PC-9 (cell line): ENCODE measurements at places on chromosomes 7 and 10.
A peak's percentile ranks its signal among the peaks of the same experiment; 100 is the strongest.

DNA sequence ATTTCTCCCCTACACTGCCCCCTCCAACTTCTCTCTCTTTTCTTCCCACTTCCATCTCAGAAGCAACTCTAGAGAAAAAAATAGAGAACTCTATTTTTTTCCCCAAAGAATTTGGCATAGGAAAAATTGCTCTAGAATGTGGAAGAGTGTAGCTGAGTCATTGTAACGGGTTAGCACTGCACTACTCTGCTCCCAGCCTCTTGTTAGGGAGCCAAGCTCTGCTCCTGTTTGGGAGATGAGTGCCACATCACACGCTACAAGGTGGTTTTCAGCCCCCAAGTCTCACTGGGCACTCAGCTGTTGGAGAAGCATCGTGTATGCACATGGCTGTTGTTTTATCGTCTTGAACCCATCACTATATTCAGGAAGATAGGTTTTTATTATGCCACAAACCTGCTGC, 136.4 kb downstream of the BMPER start:
- DNase-seq, result no peak

GRCh38 chr10:74883428-74883827, 57.0 kb downstream of the KAT6B start:
- no peak for DNase-seq

DNA sequence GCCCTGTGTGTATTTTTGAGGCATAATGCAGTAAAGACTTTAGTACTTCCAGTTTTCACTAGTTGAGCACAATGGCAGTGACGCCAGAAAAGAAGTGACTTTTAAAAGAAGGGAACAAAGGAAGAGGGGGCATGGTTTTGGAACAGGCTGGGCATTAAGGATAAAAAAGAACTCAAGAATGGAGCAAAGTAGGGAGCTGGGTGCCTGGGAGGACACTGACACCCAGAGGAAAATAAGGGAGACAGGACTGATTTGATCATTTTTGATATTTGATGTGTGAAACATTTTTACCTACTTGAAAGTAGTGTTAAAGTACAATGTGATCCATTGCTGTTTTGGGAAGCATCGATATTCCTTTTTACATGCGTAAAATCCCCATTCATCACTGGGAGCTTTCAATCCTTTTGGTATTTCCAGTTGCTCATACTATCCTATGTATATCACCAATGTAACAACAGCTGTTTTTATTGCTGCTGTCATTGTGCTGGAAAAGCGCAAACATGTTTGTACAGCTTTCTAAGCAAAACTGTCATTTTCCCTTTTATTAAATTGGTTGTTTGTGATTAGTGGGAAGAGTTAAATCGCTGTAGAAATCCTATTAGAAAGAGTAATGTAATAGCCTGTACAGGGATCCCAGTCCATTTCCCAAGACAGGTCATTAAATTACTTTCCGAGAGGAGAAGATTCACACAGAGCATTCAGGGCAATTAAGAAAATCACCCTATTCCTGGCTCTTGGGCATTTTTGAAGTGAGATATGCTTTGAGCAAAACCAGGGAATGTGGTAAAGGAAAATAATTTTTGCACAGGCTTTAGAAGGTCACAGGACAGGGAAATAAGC, 85.2 kb downstream of the ADAM12 start:
- no peak for DNase-seq

DNA sequence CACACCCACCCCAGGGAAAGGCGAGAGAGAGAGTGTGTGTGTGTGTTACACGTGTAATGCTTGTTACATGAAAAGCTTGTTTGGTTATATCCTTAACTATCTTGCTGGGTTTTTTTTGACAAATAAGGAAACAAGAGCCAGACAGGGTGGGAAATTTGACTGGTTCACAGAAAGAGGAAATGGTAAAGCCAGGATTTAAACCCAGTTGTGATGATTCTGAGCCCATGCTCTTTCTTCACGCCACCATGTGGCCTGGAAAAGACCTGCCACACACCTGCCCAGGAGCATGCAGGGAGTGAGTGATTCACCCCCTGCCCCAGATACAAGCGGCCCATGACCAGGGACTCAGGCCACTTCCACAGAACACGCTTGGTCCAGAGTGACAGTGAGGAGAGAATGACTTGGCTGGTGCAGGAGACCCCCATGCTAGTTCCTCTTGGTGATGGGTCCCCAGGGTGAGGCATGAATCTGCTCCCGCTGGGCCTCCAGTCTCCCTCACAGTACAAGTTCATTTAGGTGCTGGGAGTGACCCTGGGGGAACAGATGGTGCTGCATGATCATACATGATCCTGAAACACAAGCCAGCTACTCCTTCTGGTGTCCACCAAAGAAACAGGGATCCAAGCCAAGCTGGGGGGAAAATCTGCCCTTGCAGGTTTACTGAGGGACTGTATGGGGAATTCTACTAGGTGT, 21.0 kb upstream of the EIF5AL1 start:
- DNase-seq, result no peak

DNA sequence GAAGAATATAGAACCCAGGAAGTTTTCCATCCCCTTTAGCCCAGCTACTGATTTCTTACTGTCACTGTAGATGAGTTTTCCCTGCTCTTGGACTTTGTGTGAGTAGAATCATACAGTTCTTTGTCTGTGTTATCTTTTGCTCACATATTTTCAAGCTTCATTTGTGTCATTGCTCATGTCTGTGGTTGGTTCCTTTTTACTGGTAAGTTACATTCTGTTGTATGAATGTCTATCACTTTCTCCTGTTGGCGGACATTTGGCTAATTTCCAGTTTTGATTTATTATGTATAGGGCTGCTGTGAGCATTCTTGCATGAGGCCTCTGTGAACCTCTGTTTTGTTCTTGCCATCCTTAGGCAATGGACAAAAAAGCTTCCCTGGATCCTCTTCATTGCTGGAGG, 5.3 kb downstream of the GLRX3 start:
- DNase-seq, result no peak

- DNase-seq, result no peak
Measured at GRCh38 chr7:108511939-108512338, 14.0 kb downstream of the PNPLA8 start.

DNA sequence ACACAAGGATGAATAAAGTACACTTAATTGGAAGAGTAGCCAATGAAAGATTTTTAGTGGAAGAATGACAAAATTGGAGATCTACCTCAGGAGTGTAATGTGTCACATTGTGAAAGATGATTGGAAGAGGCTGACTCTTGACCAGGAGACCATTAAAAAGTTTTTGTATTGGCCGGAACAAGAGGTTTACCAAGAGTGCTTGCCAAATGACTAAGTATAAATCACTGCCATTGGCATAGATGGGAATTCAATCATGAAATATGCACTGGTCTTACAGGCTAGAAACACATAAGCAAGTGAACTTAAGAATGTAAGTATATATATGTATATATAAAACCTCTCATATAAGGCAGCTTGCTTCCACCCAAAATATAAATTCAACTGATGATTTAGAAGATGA, 58.7 kb upstream of the TFEC start:
- DNase-seq, result no peak

- DNase-seq, result no peak
Measured at GRCh38 chr7:154167807-154168206, 115.6 kb downstream of the DPP6 start.

DNA sequence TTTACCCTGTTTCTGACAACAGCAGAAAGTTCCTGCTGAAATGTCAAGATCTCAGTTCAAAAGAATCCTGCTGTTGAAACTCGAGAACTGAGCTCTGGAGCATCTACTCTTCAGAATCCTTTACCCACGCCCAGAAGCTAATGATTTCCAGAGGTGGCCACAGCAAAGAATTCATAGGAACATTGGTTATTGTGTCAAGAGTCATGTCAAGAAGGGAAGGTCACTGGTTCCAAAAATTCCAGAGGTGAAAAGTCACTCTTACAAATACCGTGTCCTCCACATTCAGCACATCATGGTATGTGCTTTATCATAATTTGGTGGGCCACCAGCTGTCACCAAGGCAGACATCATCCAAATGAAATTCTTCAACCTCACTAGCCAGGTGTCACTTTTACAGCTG, 394.4 kb upstream of the NPVF start:
- no peak for DNase-seq

GRCh38 chr10:103543617-103544525, 50.4 kb downstream of the NEURL1 start:
- DNase-seq, result no peak

DNA sequence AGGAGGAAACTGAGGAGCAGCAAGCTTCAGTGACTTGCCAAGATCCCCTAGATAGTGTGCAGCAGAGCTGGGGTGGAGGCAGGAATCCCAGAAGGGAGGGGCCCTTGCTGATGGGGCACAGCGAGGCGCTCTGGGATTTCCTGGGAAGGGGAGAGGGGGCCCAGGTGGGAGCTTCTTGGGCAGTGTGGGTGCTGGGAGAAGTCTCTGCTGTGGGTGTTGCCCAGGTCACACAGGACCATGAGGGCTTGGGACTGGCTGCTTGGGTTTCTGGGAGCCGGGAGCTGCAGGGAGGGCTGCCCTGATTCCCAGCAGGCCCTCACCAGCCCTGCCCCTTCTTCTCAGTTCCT, 55.2 kb downstream of the TSPAN15 start:
- no peak for DNase-seq

DNA sequence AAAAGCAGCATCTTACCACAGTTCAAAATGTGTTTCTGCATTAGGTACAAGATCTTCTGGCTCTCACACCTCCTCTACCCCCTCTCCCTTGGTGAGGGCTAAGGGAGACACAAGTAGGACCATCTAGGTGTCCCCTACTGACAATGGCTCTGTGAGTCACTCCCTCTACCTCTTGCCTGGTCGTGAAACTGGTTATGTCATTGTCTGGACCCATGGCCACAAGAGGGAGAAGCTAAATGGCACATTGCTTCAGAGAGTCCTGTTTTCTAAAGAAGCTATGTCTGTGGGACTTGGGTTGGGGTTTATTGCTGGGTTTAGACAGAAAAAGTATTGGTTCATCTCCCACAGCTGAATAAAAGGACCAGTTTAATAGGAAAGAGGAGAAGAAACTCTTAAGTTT, 4.0 kb upstream of the PLXNA4 start:
- DNase-seq, result no peak

DNA sequence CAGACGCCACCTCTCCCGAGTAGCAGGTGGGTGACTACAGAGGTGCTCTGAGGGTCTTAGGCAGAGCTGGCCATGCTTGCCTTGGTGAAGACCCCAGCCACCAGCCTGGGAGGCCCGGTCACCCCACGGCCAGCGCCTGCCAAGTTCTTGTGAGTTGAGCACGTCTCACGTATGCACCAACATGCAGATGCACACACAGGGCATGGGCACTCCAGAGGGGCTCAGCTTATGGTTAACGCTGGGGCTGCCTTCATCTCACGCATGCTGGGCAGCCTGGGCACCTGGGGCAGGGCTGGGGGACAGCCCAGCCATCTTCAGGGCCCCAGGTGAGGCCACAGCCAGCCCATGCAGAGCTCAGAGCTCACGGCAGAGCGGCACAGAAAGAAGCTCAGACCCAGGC, 41.0 kb downstream of the PTPRN2 start:
- DNase-seq, result no peak

DNA sequence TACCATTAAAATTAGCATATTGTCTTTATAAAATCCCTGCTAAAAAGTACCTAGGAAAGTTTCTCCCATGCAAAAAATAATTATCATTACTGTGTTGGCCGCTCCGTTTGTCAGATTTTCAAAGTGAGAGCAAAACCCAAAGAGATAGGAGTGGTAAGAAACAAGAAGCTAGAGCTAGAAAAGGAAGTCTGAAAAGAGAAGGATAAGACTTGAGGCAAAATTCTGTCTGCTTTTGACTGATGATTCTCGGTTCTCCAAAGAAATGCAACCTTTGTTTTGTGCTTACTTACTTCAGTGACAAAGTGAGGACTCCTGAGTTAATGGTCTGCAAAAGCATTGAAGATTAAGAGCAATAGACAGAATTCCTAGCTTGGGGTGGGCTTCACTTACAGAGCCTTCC, 33.3 kb upstream of the CAPZA2 start:
- no peak for DNase-seq

DNA sequence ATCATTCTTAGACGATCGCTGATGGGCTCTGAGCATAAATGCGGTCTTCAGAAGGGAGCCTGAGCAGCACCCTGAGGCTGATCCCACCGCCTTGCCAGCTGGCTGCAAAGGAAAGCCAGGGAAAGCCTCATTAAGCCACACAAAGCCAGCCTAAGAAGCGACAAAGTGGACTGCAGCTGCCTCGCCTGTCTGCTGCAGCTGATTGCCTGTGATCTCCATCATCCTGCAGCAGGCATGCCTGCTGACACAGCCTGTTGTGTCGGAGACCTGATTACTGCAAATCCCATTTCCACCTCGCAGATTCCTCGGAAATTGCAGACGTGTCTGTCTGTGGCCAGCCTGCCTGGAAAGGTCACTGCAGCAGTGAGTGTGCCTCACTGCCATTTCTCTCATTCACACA, 1087.0 kb upstream of the AUTS2 start:
- no peak for DNase-seq

GRCh38 chr10:78570633-78571235, 498.0 kb upstream of the ZMIZ1 start:
- no peak for DNase-seq

DNA sequence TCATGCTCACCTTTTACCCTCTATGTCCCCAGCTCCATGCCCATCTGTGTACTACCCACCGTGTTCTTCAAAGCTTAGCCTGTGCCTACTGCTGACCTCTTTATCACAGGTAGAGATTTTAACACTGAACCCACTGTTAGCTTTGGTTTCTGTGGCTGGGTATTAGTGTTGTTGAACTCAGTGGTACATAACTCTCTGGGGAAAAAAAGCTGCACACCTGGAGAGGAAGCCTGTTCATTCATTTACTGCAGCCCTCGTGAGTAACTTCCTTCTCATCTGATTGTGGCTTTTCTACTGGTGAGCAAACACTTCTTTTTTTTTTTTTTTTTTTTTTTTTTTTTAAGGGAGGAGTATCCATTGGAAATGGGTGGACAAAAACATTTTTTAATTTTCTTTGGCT, 326.3 kb downstream of the CCSER2 start:
- no peak for DNase-seq

DNA sequence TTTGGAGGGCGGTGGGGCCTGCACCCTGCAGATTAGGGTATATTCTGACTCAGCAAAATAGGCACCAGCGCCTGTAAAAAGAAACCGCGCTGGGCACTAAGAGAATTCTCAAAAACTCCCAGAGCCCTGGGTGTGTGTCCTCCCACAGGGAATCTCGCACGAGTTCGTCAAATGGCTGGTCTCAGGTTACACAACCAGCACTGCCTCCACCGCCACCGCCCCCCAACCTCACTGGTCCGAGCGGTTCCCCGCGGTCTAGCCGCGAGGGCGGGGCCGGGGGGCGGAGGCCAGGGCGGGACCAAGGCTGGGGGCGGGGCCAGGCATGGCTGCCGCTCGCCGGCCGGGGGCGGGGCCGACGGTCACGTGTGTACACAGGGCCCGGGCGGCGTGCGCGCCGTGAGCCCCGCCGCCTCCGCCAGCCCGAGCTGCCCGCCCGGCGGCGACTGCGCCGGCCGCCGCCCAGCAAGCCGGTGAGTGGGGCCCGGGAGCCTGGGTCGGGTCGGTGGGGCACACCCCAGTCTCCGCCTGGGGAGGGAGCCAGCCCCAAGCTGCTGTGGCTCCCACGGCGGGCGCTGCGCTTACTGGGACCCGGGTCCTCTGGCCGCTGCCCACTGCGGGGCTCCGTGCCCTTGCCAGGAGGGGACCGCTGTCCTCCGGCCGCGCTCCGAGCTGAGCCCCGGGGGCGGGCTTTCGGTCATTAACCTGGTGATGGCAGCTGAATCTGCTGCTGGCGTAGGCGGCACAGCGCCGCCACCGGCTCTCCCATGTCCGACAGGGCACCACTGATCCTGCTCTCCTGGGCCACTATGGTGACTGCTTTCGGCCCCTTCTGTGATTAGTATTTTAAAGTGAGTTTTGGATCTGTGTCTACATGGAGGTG, at the start of gene GPR146:
TSS of gene GPR146 (plus strand) at position 358 of the 880 bp plus-strand sequence. CDS start 12,970 bp downstream, outside the sequence.
- DNase-seq, result peak; percentile 100
